ENCODE measurements at places on chromosomes 7 and 10. TPM values are rescaled to one million over a fixed set of nuclear protein-coding genes. Genes with fewer than 3 reads are reported as not detected.

DNA sequence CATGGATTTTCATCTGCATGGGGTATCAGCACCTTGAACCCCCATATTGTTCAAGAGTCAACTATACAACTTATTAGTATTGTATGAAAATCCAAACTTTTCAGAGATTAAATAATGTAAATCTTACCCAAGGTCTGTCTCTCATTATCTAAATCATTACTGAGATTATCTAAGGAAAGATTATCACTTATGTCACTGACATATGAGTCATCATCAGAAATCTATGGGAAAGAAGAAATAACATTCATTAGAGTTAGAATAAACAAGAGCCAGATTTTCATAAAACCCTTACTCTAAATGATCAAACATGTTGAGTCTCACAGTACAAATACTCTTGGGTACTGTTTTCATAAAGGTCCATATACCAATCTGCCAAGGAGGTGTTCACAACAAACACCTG lies 83.3 kb upstream of the GSDME start:
- no peaks in the 10 kb centered on the region for H3K27me3 ChIP-seq
- H3K27ac ChIP-seq, result no peak overlapping the region
- no peak for DNase-seq
- H3K36me3 ChIP-seq, result no peaks in the 10 kb centered on the region

Gene TMEM176B
- total RNA-seq, result 1.2 TPM

Gene PTN
- total RNA-seq, result 28.6 TPM

Gene NEURL1
- total RNA-seq, result 0.73 TPM

Gene KCND2
- total RNA-seq, result 7.7 TPM

Data from H1 (cell line).